ENCODE measurements at places on chromosomes 5 and 9.

GRCh38 chr5:166428264-166428803 is 1863.1 kb upstream of the WWC1 start:
- no peak for DNase-seq

DNA sequence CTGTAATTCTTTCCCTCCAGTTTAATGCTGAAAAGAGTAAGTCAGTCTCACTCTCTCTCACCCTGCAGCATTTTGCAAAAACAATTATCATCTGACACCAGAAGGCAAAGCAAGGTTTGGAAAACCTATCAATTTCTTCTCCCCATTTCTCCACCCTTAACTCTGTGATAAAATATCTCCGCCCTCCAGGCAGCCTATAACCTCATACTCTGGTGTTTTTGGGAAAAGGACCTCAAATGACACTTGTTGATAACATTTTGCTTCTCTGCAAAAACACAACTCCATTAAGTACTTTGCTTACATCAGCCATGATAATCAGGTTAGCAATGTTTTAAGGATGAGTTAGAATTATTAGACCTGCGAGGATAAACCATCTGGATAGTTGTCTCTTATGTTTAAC is 2.3 kb downstream of the ANKH start:
- DNase-seq = no peak

GRCh38 chr9:121711281-121711680 is 59.8 kb downstream of the DAB2IP start:
- DNase-seq = no peak

DNA sequence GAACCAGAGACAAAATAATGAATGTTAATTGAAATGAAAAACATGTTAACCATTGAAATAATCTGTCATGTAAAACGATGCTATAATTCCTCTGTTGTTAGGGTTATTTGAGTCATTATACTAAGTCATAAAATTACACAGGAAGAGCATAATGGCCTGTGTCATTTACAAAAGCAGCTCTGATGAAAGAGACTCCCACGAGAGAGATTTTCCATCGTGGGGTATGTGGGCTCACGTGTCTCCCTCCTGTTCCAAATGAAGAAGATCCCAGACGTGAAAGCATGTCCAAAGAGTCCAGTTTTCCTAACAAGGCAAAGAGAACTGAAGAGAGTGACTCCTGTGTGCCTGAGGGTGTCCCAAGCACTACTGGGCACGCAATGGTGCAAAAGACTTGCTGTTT is 379.8 kb downstream of the SPOCK1 start:
- DNase-seq = no peak

DNA sequence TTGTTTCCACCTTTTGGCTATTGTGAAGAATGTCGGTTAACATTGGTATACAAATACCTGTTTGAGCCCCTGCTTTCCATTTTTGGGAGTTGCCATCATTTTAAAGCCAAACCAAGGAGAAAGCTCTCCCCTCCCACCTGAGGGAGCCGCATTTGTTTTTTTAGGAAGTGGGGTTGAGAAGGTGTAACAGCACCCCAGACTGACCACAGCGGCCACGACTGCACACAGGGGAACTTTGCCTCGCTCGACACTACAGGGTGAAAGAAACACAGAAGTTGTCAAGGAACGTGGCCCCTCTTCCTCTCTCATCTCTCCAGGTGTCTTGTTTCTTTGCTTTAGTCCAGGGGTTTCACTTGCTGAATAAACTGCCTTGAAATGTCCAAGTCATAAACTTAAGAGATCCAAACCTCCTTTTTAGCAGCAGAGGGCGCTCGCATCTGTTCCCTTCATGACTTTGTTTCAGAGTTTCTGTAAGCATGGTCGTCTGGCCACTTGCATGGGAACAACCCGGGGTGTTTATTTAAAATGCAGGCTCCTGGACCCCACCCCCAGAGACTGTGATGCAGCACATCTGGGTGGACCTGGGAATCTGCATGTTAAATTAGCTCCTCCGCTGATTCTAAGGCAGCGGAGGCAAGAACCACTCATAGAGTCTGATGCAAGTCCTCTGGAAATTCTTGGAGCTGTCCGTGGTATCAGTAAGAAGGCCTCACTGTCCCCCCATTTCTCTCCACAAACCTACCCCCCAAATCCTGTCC is 2.1 kb upstream of the TTLL11 start:
- DNase-seq = no peak

DNA sequence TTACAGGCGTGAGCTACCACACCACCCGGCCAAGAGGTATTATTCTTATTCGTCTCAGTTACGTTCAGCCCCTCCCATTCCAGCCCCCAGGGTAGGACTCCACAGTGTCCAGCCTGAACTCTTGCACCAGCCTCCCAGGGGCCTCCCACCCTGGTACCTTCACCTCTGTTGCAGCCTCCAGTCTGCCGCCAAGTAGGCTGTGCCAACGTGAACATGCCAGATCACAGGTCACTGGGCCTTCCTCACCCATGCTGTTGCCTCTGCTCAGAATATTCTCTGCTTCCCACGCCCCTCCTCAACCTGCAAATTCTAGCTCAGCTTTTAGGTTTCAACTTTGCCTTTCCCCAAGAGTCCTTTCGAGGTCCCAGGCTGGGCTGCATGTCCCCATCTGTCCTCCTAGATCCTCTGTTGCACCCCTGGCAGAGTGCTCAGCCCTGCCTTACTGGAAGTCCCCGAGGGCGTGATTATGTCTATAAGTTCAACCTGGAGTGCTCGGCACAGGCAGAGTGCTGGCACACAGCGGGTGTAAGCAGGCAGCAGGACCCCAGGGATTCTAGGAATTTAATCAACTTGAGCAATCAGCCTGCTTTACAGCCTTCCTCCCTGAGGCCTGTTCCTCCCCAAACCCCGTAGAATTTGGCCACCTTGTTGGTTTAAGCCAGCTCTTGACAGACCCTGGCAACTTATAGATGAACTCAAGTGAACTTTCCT is 13.1 kb upstream of the STXBP1 start:
- DNase-seq = no peak

- no peak for DNase-seq
Observed at GRCh38 chr5:76489877-76490688, 87.0 kb downstream of the IQGAP2 start.

DNA sequence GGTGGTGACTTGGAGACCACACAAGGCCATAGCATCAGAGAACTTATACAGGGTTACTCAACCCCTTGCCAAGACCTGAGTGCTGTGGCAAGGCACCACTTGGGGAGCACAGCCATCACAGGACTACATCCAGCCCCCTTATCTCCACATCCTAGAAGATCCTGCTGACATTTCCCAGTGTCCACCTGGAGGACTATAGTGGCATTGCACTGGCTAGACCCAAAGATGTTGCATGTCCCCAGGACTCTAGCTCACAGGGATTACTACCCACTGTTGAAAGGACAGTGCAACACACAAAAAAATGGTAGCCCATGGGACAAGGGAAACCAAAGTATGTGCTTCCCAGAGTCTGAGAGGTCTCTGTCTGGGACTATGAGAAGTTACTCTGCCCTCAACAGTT is 411.1 kb upstream of the NUDT12 start:
- DNase-seq = no peak

DNA sequence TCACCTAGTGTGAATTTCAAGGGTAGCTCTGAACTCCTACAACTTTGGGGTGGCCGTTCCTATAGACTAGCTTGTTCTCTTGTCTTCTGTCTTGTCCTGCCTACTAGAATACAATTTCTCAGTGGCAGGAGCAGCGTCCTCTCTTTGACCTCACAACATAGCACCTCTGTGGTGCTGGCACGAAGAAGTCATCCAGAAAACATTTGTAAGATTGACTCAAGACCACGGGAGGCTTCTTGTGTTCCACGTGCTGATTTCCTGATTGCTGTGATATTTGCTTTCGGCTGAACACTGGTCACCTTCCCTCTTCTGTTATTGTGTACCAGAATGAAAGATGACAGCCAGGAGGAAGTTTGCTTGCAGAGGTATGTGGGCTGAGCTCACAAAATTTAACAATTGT is 27.0 kb downstream of the SLC1A1 start:
- no peak for DNase-seq

- no peak for DNase-seq
Observed at GRCh38 chr9:132609829-132610228, 27.4 kb downstream of the BARHL1 start.

DNA sequence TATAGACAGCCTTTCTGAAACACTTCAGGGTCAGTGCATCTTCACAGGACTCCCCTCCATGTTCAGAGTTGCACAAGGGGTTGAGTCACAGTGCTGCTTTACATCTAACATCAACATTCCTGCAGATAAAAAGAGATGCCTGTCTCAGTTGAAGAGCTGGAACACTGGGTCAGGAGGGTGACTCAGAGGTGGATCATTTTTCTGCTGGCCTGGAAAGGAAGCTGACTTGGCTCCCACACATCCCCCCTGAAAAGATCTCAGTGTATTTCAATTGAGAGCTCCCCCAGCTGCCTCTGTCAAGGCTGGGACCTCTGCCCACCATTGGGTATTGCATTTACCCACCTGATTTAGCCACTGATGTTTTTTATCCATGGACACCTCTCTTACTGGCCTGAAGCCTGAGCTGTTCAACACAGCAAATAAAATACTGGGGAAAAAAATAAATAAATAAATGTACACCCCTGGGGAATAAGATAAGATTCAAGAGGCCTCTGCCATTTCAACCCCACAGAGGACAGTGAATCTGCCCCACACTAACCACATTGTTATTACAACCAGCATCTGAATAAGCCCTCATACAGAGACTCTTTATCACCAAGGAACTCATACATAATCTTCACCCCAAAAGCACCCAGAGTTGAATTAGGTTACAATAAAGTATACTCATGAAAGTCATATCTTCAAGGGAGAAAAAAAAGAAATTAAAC is 716.4 kb downstream of the SEMA5A start:
- DNase-seq = no peak

DNA sequence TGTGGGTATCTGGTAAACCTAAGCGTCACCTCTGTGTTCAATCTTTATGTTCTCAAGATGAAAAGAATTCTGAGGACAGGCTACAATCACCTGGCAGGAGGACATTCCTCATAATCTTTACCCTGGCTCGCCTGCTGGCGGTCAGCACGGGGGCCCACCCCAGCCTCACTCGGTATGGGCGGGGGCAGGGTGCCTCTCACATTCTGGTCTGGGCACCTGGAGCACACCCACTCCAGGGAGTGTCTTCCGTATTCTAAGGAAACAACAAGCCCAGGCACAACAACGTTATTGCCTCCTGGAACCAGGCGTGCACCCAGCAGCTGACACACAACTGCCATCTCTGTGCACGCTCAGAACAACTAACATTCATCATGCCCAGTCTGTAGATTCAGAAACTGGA is 179.8 kb downstream of the ROR2 start:
- no peak for DNase-seq

DNA sequence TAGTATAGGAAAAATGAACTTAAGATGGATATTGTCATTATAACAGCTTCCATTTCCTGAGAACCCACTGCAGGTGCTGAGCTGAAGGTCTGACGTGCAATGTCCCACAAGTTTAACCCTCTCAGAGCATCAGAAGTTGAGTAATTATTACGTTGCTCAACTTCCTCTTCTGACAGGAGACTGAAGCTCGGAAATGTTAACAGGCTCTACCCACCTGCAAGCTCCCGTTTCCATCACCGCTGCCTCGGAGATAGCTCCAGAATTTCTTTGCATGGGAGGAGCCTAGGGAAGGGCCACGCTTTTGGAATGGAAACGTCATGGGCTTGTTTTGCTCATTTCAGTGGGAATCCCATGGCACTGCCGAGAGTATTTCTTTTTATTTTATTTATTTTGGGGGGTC is 1.0 kb upstream of the NTMT1 start:
- no peak for DNase-seq

DNA sequence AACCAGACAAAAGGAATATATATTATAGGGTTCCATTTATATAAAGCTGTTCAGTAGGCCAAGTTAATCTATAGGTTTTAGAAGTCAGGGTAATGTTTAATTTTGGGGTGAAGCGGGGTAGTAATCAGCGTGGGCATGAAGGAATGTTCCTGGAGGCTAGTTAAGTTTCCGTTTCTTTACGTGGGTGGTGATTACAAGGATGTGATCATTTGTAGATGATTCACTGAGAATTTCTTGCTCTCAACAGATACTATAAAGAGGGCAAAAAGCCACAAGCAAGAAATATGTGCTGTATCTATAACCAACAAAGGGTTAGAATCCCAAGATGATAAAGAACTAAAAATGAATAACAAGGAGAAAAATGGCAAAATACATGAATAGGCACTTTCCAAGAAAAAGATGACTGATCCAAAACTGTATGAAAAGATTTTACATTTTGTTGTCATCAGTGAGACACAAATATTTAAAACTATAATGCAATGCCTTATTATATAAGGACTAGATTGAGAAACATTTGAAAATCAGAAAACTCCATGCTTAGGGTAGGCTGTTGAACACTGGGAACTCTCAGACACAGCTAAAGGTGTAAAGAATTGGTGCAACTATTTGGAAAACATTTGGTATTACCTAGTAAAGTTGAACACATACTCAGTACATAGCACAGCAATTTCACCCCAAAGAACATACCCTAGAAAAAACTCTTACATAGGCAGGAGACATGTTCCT is 224.3 kb upstream of the S1PR3 start:
- DNase-seq = no peak

- DNase-seq = no peak
Observed at GRCh38 chr5:71924980-71925379, 182.3 kb upstream of the MAP1B start.

DNA sequence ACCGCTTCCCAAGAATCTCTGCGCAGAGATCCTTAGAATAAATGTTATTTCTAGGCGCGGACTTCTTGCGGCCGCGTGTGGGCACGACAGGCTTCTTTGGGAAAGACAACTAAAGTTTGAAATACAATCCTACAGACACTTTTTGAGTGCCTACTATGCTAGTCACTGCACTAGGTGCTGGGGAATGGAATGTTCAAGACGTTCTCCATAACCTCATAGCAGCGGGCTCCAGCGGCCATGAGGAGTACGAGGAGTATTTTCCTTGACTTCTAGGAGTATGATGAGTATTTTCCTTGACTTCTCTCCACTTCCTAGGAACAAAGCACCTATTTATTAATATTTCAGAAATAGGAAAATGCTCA is 636 bp upstream of the PWWP2A start:
- DNase-seq = no peak

DNA sequence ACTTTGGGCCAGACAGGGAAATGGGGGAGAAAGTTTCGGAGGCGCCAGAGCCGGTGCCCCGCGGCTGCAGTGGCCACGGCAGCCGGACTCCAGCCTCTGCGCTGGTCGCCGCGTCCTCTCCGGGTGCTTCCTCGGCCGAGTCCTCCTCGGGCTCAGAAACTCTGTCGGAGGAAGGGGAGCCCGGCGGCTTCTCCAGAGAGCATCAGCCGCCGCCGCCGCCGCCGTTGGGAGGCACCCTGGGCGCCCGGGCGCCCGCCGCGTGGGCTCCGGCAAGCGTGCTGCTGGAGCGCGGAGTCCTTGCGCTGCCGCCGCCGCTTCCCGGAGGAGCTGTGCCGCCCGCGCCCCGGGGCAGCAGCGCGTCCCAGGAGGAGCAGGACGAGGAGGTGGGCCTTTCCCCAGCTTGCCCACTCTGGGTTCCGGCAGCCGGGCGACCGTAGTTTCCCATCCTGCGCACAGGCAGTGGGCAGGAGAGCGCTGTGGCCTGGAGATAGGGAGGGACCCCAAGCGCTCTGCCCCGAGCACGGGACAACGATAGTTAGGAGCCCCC is 516 bp downstream of the MAST4 start:
- no peak for DNase-seq

Measured in activated CD4-positive, CD25-positive, alpha-beta regulatory T cell (primary cell).